Activated naive CD4-positive, alpha-beta T cell treated with anti-CD3 and anti-CD28 coated beads, Interleukin-2, amount 50 U/mL, for 72 hours (primary cell): ENCODE measurements at places on chromosomes 3 and 15. TPM values are rescaled to one million over a fixed set of nuclear protein-coding genes. Genes with fewer than 3 reads are reported as not detected.

GRCh38 chr3:30649572-30650318 is 43.3 kb downstream of the TGFBR2 start:
- no peak for DNase-seq

- no peak for DNase-seq
These were observed 117.3 kb upstream of the PLXND1 start for GRCh38 chr3:129723558-129724324.

DNA sequence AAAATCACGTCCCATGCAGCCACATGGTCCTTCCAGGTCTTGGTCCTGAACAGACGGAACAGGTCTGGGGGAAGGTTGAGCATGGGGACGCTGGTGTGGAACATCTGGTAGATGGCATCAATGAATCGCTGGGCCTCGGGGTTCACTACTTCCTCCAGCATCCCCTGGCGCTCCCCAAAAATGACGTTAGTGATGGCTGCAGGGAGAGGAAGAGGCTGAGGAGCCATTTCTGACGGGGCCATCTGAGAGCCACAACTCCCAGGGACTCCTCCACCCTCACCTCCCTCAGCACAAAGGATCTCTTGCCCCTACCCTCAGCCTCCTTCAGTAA is 23.7 kb downstream of the CYP11A1 start:
- no peak for DNase-seq

GRCh38 chr15:46354443-46354842 is 719.6 kb downstream of the SQOR start:
- no peak for DNase-seq

DNA sequence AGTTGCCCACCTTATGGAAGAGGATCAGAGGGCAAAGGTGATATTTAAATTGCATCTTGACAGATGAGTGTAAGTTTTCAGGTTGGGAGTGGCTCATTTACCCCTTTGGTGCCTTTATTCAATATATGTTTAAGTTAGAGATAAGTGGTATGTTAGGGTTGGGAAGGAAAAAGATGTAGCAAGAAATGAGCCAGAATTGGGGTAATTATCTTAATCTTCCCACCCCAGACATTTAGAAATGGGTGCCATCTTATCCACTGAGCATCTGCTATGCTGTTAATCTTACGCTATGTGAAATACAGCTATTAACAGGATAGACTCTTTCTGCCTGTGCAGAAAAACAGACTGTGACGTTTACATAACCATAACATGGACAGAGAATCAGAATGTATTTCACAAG is 6.3 kb downstream of the CMTM7 start:
- DNase-seq, result no peak

DNA sequence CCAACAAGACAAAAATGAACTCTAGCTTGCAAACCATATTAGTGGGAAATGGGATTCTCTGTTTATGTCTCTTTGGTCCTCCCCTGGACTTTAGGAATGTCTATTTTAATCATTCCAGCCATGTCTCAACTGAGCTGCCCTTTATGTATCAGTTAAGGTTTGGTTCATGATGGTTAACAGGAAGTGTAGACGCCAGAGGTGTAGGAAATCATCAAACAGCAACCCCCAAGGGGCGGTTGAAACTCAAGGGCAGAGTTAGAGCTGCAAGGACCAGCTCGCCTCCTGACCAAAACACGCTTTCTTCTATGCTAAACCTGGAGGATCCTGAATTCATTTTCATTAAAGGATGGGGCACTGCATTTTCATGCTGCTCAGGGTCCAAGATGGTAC is 53.7 kb upstream of the HEG1 start:
- DNase-seq, result no peak

GRCh38 chr15:61541516-61541915 is 312.4 kb upstream of the RORA start:
- DNase-seq, result no peak

DNA sequence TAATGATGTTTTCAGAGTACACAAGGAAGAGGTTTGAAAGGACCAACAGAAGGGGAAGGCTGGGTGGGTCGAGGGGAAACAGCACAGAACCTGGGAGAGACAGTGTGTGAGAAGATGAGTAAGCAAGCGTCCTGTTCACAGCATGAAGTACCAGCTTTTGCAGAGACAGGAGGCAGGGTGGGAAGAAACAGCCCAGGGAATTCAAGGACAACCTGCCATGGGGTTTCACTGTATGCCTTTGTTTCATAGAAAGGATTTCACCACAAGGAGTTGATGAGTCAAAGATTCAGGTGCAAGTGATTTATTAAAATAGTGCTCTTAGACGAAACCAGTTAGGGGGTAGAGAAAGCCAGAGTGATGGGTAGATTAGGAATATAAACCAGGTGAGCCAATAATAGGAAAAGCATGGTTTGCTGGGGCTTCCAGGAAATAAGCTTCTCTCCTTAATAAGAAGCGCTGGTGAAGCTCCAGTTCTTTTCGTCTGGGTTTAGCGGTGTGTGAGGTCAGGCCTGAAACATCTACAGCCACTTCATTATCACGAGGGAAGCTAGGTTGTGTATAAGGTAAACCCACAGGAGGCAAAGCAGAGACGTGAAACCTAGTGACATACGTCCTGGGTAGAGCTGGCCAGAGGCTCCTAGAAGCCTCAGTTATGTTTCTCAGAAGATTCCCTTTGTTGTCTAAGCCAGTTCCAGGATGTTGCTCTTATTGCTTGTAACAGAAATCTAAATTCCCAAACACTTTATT is 3.9 kb downstream of the HHLA2 start:
- no peak for DNase-seq

The CHRFAM7A gene
- total RNA-seq, result not detected

The CA12 gene
- total RNA-seq, result 0.95 TPM
